ENCODE measurements at places on chromosomes 16 and 17.
A peak's percentile ranks its signal among the peaks of the same experiment; 100 is the strongest.

GRCh38 chr16:12182212-12182611 is 205.7 kb downstream of the SNX29 start:
- DNase-seq = no peak

GRCh38 chr17:66306446-66306845 is 4.0 kb downstream of the PRKCA start:
- no peak for DNase-seq

DNA sequence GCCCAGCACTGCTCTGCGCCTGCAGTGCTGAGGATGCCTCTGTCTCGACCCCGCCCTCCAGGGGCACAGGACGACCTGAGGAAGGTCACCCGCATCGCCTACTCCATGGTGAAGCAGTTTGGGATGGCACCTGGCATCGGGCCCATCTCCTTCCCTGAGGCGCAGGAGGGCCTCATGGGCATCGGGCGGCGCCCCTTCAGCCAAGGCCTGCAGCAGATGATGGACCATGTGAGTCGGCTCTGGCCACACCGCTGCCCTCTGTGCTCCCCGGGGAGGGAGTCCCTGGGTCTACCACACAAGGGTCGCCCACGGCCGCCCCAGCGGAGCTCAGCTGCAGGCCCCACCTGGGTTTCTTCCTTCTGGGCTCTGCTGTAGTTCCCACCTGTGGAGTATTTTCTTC is 6.7 kb upstream of the RPL13 start:
- DNase-seq = no peak

- DNase-seq = peak; percentile 44
Observed at GRCh38 chr17:72030067-72030899, 90.5 kb upstream of the SOX9 start.

DNA sequence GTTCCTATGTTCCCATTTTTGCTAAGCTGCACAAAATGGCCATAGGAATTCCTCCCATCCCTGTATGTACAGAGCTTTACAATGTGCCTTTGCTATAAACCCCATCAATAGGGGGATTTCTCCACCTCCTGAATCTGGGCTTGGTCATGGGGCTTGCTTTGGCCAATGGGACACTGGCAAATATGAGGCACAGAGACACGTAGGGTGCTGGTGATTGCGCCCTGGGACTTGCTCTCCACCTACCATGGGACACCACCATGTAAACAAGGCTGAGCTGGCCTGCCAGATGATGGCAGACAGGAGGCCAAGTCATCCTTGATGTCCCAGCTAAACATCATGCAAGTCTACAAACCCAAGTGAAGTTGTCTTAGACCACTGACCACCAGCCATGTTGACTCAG is 15.3 kb upstream of the ALDH3A1 start:
- no peak for DNase-seq

DNA sequence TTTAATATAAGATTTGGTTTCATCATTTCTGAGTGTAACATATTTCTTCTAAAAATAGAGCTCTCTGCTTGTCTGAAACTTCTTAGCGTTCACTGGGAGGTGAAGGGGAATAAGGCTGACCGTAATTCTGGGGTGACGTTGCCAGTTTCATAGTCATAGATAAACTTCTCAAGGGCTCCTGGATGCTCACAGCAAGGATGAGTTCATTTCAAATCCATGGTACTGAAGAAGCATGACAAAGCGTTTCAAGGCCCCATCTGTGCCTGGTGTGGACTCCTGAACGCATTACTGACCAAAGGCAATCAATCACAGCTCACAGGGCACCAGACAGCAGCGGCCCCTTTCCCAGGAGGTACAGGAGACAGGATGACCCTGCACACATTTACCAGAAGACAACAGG is 12.0 kb upstream of the EVPL start:
- no peak for DNase-seq

- no peak for DNase-seq
Observed at GRCh38 chr17:4154201-4154600, 11.2 kb downstream of the CYB5D2 start.
